ENCODE measurements at places on chromosomes 13 and 19.
A peak's percentile ranks its signal among the peaks of the same experiment; 100 is the strongest.

DNA sequence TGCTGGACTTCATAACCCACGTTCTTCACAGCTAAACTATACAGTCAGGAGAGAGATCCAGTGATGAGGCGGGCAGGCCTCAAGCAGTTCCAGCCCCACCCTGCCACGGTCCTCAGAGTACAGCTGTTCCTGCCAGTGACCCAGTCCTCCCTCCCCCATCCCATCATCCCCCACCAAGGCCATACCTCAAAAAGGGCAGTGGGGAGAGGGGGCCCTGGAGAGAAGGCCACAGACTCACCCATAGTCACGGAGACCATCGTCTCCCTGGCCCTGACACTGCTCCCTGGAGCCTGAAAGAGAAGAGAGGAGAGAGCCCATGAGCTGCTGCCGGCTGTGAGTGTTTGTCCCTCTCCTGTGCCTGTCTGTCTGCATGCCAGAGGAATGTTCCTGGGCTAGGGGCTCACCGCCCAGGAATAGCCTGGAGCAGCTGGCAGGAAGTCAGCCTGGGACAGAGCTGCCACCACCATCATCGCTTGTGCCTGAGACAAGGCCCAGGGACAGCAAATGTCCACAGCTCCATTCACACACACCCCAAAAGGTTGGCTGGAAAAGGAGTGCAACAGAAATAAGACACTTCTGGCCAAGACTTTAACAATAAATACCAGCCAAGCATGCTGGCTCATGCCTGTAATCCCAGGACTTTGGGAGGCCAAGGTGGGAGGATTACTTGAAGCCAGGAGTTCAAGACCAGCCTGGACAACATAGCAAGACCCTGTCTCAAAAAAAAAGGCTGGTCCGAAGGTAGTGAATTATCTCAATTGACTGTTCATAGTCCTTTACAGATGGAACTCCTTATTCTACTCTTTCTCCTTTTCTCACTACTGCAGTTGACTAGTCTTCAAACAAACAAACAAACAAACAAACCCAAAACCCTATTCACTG is 6.4 kb downstream of the C19orf47 start:
- DNase-seq, result no peak

- no peak for DNase-seq
Observed at GRCh38 chr19:45876411-45877197, 9.3 kb downstream of the IRF2BP1 start.

GRCh38 chr13:33970746-33971561 is 153.0 kb downstream of the RFC3 start:
- no peak for DNase-seq

GRCh38 chr13:89694451-89694850 is 1653.0 kb upstream of the MIR17HG start:
- DNase-seq, result no peak

- DNase-seq, result peak; percentile 93
Observed at GRCh38 chr19:38335949-38336637, 463 bp downstream of the CATSPERG start.

- peak; percentile 59 for DNase-seq
Observed at GRCh38 chr19:48510421-48511268, 990 bp downstream of the LMTK3 start.

GRCh38 chr13:71046360-71047079 is 820.5 kb downstream of the DACH1 start:
- DNase-seq, result no peak

- no peak for DNase-seq
Observed at GRCh38 chr19:7933828-7934725, 8.1 kb upstream of the CTXN1 start.

GRCh38 chr13:49655906-49656305 is 27.6 kb downstream of the ARL11 start:
- DNase-seq, result no peak

All from stimulated activated CD4-positive, alpha-beta T cell treated with anti-CD3 and anti-CD28 coated beads, Interleukin-1b, Interleukin-23, amount 100 ng/mL, for 1 hour (primary cell).